ENCODE measurements at places on chromosomes 13 and 19.

GRCh38 chr13:110965038-110965754, 50.3 kb upstream of the ANKRD10 start:
- no peak for DNase-seq

DNA sequence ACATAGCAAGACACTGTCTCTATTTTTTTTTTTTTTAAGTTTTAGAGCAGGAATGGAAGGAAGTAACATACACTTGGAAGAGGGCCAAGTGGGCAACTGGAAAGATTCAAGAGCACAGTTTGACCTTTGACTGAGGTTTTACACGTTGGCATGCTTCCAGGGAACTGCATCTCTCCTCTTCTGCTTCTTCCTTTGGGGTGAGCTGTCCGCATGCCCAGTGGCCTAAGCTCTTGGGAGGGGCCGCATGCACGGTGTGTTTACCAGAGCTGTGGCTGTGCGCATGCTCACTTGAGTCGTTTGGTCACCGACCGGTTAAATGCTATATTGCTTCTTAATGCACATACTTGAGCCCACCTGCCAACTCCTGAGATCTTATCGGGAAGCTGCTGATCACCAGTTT, 727.7 kb downstream of the UQCRFS1 start:
- no peak for DNase-seq

DNA sequence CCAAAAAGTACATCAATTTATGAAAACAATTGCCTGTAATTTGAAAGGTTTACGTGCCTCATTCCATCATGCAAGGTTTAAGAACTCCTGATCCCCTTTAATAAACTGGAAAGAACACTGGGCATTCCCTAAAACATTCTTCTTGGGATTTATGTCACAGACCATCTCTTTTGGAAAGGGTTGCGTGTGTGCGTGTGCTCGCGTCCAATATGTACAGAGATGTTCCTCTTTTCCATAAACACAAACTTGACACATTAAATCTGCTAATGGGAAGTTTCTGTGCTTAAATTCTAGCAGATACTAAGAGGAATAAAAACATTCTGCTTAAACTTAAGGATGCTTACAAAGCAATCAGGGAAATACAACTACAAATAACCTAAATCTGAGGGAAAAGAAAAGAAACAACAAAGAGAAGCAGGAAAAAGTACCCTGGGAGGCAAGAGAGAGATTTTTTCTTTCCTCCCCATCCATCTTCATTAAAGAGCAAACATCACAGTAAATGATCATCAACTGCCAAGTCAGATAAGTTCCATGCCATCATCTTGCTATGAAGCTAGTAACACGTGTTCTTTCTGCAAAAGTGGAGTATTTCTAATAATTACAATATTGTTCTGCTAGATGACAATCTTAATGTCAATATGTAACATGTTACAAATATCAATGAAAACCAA, 83.7 kb downstream of the STK24 start:
- no peak for DNase-seq

- no peak for DNase-seq
Measured at GRCh38 chr19:47019431-47020041, at the start of gene NPAS1. Gene NPAS1 (plus strand): TSS chr19:47019837. CDS start chr19:47021048, 1,211 bp downstream.

DNA sequence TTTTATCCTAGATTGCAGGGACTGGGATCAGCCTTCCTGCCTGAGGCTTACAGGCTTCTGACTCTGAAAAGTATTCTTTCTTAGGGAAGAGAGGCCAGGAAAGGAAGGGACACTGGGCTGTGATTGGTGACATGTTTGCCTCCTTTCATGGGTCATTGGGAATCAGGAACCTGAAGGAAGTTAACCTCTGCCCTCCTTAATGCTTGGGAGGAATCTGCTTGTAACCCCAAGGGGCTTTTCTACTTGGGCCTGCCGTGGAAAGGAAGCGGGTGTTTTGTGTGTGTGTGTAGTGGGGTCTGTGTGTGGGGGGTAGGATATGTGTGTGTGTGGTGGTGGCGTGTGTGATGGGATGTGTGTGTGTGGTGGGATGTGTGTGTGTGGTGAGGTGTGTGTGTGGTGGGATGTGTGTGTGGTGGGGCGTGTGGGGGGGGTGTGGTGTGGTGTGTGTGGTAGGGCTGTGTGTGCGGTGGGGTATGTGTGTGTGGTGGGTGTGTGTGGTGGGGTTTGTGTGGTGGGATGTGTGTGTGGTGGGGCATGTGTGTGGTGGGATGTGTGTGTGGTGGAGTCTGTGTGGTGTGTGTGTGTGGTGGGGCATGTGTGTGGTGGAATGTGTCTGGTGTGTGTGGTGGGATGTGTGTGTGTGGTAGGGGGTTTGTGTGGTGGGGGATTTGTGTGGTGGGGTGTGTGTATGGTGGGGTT, 41.3 kb upstream of the NPAS1 start:
- DNase-seq, result no peak

All from NCI-H526 (cell line).